ENCODE measurements at places on chromosomes 12 and 14.
A peak's percentile ranks its signal among the peaks of the same experiment; 100 is the strongest.

- DNase-seq, result no peak
Observed at GRCh38 chr14:37447883-37448391, 147.1 kb downstream of the FOXA1 start.

- DNase-seq, result no peak
Observed at GRCh38 chr12:42761601-42762350, 172.2 kb upstream of the PRICKLE1 start.

DNA sequence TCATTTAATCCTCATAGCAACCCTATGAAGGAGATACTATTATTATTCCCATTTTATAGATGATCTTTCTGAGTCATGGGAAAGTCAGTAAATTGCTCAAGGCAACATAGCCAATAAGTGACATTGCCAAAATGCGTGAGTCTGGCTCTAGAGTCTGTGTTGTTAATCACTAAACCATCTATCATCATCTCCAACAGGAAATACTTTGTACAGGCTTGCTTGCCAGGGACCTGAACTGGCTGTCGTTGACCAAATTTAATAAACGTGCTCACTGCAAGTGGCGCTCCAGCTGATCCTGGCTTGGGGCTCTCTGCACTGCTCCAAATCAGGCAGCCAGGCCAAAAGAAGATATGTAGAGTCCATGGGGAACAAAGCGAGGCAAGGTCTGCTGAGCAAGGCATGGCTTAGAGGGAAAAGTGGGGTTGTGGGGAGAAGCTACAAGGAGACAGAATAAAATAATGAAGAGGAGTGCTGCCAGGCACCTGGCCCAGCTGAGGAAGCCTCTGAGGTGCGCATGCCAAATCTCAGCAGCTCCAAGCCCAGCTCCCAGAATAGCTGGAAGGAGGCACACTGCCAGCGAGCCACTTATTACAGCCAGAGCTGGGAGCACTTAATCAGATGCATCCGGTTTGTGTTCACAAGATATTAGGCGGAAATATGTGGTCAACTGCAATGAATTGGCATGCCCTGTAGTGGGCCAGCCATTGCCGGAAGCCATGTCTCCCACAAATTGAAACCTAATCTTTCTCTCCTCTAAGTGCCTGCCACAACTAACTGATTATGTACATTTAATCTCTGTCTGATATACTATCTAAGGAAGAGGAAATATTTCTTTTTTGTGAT is 43.3 kb upstream of the PTPRO start:
- no peak for DNase-seq

DNA sequence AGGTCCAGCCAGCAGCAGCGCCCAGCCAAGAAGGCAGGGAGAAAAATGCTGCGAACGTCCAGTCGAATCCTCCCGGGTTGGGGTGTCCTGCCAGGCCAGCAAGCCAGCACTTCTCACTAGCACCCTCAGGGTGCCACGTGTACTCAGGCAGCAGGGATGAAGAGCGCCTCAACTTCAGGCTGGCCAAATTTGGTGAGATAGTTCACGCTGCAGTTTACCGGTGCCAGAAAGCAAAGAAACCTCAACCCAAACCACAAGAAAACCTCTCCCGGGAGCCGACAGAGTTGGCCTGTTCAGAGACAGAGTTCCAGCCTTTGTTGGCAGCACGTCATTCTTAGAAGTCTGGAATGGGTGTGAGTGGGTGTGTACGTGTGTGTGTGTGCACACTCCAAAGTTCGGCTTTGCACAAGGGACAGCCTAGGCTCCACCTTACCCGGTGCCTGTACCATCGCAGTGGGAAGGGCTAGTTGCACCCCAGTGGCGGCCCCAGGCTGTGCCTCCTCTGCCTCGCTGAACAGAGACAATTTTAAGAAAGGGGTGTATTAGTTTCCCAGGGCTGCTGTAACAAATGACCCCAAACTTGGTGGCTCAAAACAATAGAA is 42.1 kb downstream of the ELK3 start:
- DNase-seq, result no peak

GRCh38 chr14:19941668-19942067 is 11.0 kb downstream of the OR4K1 start:
- DNase-seq, result no peak

- peak; percentile 53 for DNase-seq
Observed at GRCh38 chr14:65824285-65824977, 411.9 kb downstream of the FUT8 start.

- DNase-seq, result no peak
Observed at GRCh38 chr12:16612647-16613046, 6.7 kb upstream of the LMO3 start.

GRCh38 chr12:111546758-111547383 is 52.2 kb downstream of the ATXN2 start:
- DNase-seq, result no peak

GRCh38 chr12:130872179-130873096 is 572 bp downstream of the RAN start:
- DNase-seq, result peak; percentile 43

- no peak for DNase-seq
Observed at GRCh38 chr12:88493636-88494035, 86.6 kb downstream of the KITLG start.

- no peak for DNase-seq
Observed at GRCh38 chr12:6165395-6165794, 34.8 kb upstream of the CD9 start.

DNA sequence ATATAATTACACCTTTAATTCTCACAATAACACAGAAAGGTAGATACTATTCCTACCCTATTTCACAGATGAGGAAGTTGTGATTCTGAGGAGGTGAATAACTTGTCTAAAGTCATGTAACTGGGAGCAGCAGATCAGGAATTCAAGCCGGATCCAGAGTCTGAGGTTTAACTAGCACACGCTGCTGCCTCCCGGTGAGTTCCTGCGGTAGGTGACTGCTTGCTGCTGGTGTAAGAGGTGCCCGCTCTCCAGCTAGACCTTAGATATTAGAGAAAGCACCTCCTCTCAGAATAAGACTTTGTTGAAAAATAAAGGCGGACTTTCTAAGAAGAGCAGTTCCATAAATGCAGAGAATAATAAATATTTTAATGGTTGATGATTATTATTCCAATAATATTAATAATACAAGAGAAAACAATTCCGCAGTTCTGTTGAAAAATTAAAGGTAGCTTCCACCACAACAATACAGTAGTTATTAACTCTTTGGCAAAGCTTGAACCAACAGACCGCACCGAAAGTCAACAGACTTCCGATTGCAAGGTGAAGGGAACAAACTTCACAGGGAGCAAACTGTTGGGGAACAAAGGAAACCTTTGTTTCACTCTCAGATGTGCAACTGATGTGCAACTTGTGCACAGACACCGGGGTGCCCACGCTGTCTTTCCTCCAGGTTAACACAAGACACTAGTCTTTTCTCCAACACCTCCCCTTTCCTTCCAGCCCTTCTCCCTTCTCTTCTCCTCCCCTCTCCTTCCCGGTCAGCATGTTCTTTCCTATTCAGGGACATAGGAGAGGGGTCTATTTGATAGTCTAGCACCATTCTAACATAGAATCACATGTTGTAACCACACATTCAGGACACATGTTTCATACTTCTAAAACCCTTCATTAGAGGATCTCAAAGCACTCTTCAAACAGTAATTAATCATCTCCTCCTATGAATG is 73.2 kb upstream of the EGLN3 start:
- DNase-seq, result no peak

DNA sequence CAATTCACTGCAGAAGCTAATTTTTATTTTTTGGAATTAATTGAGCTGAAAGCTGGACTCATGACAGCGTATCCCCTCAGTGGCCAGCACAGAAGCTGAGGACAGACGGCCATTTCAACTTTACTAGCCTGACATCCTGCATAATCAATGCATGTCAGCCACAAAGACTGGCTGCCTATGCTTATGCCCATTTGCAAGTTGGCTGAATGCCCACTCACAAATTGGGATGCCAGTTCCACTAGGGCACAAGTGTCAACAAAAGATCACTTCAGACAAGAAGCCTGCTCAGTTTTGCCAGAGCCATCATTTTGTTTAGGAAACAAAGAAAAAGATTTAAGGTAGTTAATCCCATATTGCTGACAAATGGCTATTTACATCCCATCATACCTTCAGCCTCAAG is 417.6 kb downstream of the NOVA1 start:
- DNase-seq, result no peak

DNA sequence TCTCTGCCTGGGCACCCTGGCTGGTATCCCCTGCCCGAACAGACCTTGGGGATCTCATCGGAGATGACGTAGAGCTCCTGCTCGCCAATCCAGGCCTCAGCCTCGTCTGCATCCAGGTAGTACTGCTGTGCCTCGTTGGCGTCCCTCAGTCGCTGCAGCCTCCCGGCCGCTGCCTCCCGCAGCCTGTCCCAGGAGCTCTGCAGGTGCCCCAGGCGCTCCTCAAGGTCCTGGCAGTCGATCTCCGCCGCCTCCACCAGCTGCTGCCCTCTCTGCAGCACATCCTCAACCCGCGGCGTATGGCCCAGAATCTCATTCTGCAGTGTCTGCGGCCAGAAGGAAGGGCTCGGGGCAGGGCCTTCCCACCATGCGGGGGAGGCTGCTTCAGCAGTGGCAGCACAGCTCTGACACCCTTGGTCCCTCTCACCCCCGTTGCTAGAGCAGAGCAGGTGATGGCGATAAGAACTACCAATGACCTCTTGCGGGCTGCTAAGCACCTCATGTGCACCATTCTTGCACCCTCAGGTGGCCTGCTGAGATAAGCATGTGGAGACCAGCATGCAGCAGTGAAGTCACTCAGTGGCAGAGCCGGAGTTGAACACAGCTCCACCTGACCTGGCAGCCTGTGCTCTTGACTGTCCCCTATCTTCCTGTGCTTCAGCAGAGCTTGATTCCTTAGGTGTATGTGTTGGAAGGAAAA is 71.0 kb downstream of the PLEKHG3 start:
- no peak for DNase-seq

DNA sequence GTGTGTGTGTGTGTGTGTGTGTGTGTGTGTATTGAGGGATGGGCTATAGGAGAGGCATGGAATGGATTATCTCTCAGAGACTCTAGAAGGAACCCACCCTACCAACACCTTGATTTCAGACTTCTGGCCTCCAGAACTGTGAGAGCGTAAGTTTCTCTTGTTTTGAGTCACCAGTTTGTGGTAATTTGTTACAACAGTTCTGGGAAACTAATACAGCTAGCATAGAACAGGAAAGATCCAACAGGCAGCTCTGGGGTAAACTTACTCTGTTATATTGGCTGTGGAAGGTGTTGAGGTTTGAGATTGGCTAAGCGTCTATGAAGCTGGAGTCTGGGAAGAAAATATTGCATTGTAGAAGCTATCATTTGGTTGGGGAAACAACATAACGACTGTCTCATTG is 334.3 kb downstream of the AACS start:
- no peak for DNase-seq

DNA sequence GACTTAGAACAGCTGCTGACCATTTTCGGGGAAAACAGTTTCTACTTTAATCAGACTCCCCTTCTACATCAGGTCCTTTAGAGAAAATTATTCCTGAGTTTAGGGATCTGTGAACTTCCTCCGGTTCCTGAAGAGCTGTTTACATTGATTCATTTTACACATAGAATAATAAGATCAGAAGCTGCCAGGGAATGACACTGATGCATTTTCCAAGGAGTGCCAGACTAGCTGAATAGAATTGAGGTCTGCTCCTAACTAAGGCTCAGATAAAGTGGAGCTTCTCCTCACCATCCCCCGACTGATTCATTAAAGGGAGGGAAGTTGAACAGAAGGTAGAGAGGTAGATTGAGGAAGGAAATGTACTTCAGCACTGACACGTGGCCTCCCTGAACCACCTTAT is 41.9 kb upstream of the PSMA6 start:
- no peak for DNase-seq

GRCh38 chr14:90255871-90256270 is 482 bp upstream of the PSMC1 start:
- DNase-seq, result no peak

DNA sequence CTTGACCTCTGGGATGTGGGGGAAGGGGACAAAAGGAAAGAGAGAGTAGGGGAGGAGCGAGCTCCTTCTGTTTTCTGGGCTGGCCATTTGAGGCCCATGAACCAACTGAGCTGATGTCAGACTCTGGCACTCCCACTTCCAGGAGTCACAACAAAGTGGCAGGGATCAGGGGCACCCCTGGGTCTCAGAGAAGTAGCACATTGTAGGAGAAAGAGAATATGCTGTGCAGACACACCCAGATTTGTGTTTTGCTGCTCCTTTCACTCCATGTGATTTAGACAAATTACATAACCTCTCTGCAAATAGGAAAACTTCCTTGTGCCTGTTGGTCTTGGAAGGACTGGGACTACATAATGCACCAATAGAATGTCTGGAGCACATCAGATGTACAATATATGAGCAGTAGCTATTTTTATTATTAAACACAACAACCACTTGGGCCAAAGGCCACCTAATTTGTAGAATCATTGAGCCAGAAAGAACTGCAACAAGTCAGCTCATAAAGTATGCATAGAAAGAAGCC is 265.5 kb downstream of the ZFP36L1 start:
- DNase-seq, result no peak

- no peak for DNase-seq
Observed at GRCh38 chr12:94012071-94012470, 136.3 kb upstream of the PLXNC1 start.

DNA sequence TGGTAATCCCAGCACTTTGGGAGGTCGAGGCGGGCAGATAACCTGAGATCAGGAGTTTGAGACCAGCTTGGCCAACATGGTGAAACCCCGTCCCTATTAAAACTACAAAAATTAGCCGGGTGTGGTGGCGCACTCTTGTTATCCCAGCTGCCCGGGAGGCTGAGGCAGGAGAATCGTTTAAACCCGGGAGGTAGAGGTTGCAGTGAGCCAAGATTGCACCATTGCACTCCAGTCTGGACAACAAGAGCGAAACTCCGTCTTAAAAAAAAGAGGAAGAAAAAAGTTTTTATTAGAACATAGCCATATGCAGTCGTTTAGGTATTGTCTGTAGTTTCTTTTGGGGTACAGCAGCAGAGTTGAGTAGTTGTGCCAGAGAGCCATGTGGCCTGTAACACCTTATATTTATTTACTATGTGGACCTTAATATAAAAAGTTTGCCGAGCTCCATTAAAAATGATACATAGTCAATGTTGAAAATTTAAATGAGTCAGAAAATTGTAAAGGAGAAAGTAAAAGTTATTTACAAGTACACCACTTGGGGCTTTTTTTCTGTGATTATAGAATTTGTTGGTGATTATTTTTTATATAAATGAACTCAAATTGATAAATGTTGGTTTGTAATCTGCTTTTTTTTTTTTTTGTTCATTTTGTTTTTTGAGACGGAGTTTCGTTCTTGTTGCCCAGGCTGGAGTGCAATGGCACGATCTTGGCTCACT is 2.2 kb downstream of the ADIPOR2 start:
- DNase-seq, result no peak

GRCh38 chr12:79444089-79444488 is 246.7 kb downstream of the PAWR start:
- DNase-seq, result no peak

GRCh38 chr12:108565146-108565545 is 2.8 kb downstream of the ISCU start:
- DNase-seq, result no peak

GRCh38 chr12:118537481-118537917 is 161.1 kb downstream of the SUDS3 start:
- DNase-seq, result no peak

Measured in stimulated activated CD8-positive, alpha-beta memory T cell treated with anti-CD3 and anti-CD28 coated beads, Interleukin-7, amount 100 ng/mL, for 4 hours (primary cell).